ENCODE measurements at places on chromosomes 2 and 18. TPM values are rescaled to one million over a fixed set of nuclear protein-coding genes. Genes with fewer than 3 reads are reported as not detected.

Gene TWSG1
- total RNA-seq, result 7.8 TPM

Gene REG3A
- not detected for total RNA-seq

Gene PIEZO2
- total RNA-seq, result not detected

Gene CAMKMT
- 12.7 TPM for total RNA-seq

Gene TUBB8B
- total RNA-seq, result not detected

Gene GKN1
- not detected for total RNA-seq

Gene RUFY4
- 0.81 TPM for total RNA-seq

Gene CFC1
- total RNA-seq, result not detected
